ENCODE measurements at places on chromosomes 4 and X.

DNA sequence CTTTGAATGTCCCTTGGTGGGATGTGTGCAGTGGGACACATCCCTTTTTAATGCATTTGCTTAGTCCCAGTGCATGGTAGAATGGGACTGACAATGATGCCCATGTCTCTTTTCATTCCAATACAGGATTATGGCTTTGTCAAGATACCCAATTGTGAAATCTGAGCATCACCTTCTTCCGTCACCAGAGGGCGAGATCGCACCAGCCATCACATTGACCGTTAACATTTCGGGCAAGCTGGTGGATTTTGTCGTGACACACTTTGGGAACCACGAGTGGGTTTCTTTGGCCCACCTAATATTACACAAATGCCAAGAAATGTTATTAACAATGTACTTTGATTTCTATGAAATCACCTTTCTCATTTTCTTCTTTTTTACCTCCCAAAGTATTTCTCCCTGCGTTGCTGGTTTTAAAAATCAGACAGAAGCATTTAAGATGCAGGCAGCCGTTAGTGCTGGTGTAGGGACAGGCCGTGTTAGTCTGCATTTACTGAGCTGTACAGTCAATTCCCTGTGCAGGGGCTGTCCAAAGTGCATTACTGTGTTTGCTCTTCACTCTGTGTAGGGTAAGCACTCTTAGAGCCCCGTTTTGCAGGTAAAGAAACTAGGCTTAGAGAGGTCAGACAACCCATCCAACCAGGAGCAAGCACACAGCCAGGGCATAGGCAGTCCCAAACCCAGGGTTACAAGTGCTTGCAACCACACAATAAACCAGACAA, 46.5 kb downstream of the CWH43 start:
- no peak for DNase-seq

DNA sequence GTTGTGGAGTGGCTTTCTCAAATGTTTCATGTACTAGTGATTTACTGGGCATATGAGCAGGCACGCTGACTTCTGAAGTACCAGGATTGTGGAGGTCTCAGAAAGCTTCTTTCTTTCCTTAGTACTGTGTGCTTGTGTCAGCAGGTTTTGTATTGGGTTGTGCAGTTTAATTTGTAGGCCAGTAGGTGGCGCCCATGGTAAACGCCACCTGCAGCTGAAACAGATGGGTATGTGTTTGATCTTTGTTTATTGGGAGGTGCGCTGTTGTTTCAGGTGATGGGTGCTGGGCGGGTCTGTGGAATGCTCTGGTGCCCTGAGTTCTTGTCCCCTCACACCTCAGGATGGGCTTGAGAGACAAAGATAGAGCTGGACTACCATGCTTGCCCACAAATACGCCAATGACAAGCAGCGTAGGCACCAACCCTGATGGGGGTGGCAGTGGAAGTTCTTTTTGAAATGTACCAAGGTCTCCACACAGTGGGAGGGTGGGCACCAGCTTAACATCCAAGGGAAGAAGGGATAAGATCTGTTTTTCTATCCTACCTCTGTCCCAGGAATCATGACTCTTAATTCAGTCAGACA, 141.5 kb downstream of the RPS6KA6 start:
- peak; percentile 0 for DNase-seq

DNA sequence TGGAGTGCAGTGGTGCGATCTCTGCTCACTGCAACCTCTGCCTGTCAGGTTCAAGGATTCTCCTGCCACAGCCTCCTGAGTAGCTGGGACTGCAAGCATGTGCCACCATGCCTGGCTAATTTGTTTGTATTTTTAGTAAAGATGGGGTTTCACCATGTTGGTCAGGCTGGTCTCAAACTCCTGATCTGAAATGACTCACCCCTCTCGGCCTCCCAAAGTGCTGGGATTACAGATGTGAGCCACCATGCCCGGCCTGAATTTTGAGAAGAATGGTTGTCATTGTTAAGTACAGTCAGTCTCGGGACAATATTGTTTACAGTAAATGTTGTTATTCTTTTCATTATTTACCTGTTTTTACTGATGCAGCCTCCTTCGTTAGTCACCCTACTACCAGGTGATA, 1226.2 kb upstream of the TENM3 start:
- no peak for DNase-seq

DNA sequence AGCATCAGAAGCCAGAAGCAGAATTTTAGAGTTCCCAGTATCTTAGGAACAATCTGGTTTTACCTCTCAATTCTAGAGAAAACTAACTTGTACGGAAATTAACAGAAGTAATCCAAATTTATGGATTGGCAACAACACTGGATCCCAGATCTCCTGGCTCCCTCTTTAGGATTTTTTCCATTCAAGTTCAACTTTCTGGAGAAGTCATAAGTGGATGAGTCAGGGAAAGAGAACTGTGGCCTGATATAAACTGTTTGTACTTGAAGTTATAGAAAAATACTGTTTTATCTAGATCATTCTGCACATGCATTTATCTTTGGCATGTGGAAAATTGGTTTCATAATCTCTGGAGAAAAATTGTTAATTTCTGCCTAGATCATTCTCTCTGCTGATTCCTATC, 380.4 kb downstream of the PCDH7 start:
- DNase-seq, result no peak

DNA sequence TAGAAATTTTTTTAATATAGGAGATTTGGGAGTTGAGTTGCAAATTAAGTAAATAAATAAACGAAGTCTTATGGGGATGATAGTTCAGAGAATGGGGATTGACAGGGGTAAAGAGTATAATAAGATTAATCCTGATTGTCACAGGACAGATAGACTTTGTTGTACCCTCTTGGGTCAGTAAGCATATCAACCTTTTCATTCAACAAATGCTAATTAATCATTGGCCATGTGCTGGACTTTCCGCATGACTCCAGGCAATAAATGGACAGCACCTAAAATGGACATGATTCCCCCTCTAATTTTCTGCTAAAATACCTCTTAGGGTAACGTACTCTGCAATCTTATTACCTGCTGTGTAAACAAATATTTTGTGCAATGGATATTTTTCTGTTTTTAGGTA, 1331.1 kb upstream of the ADGRL3 start:
- no peak for DNase-seq

- DNase-seq, result no peak
These were observed 2.2 kb downstream of the PLXNB3 start for GRCh38 chrX:153766098-153766817.

DNA sequence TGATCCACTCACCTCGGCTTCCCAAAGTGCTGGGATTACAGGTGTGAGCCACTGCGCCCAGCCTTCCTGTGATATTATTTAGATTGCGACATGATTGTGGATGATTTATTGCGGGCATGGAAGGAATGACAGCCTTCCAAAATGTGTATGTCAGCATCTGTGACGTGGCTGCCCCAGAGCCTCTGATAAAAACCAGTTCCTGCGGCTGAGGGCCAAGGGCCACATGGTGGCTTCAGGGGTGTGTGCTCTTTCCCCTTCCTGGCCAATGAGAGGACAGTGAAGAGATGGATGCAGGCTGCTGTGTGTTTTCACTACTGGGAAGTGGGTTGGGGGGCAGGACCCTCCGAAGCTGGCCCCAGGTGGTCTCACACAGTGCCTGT, 57.4 kb upstream of the HGFAC start:
- no peak for DNase-seq

- no peak for DNase-seq
These were observed 17.3 kb downstream of the NIPAL1 start for GRCh38 chr4:48033825-48034413.

DNA sequence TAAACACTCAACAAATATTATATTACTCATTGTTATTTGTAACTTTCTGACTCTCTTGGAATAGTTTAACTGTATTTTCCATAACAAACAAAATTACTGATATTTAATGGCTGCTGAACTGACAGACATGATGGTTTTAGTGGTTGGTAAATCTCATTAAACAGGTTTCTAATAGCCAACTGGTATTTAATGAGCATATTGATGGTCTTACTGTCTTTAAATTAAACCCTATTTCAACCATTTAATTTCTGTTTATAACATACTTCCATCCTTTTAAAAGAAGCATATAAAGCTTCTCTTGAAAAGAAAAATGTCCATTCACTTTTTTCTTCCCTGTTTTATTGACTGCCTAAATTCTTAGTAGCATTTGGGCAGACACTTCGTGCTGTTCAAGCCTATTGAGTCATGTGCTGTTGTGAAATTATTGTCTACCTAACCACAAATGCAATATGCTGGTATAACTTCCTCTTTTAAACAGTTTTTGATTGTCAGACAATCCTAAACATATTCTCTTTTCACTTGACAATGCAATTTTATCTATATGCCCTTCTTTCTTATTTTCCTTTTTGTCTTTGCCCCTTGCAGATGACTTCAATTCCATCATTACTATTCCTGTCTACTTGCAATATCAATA, 163.9 kb upstream of the SLC7A11 start:
- no peak for DNase-seq

DNA sequence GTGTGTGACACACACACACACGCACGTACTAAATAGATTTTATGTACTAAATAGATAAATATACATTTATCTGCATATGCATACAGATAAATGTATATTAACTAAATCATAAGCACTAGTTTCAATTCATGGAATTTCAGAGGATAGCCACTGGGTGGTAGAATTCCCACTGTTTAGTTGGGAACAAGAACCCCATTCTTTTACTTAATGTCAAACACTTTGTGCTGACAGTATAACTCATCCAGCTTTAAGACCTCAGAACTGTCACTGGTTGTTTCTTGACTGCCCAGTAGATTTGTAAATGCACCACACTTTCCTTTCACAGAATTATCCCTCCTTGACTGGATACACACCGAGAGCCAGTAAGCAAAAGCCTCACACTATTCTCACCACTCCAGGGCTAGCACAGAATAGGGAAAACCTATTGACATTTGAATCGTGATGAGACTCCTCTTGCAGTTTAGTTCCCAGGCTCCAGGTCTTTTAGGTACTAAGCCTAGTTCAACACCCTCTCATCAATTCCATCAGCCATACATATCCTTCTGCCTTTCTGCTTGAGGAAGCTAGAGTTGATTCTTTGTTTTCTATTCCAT, 32.4 kb downstream of the PPARGC1A start:
- DNase-seq, result no peak

DNA sequence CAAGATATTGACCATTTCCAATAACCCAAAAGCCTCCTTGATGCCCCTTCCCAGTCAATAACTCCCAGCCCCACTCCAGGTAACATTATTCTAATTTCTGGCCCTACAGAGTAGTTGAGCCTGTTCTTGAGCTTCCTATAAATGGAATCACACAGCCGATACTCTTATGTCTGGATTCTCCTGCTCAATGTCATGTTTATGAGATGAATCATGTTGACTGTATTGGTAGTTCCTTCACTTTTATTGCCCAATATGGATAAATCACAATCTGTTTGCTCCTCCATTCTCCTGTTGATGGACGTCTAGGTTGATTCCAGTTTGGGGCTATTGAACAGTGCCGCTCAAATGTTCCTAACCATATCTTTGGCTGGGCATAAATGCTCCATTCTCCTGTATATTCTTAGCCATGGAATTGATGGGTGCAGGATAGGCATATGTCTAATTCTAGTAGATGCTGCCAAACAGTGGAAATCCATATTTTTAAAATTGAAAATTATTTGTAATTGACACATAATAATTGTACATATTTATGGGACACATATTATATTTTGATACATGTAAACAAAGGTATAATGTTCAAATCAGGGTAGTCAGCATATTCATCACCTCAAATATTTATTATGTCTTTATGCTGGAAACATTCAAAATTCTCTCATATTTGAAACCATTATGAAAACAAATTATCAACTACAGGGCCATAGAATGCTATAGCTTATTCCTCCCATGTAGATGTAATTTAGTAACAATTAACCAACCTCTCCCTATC, 40.5 kb upstream of the SLC2A9 start:
- DNase-seq, result no peak

DNA sequence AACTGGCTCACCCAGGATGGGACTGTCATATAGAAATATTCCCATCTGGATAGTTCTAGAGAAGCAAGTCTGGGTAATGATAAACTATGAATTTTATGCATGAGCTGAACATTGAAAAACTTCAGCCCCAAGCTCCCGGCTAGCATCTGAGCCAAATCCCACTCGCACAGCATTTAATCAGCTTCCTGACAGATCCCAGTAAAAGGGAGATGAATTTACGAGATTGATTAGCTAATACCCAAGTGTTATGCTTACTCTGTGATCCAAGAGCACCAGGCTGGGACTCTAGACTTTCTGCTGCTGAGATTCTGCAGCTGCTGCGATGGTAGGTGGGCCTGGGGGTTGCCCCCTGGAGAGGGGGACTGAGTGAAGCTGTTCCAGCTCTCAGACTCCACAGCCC, 28.0 kb downstream of the FRMPD3 start:
- no peak for DNase-seq

DNA sequence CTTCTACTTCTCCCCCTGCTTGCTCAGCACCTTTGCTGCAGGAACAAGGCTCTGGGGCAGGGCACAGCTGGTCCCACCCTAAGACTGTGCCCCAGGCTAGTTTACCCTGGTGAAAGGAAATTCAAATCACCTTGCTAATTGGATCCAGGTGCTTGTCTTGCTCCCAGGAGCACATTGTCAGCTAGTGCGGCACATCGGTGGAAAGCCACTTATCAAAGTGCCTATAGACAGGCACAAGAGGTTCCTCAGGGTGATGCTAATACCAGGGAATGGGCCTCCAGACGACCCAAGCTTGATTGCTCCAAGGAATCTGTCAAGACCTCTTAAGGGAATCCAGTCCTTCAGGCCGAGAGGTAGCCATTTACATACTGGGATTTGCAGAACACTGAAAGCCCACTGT, 64.5 kb upstream of the PRPS1 start:
- DNase-seq, result no peak

DNA sequence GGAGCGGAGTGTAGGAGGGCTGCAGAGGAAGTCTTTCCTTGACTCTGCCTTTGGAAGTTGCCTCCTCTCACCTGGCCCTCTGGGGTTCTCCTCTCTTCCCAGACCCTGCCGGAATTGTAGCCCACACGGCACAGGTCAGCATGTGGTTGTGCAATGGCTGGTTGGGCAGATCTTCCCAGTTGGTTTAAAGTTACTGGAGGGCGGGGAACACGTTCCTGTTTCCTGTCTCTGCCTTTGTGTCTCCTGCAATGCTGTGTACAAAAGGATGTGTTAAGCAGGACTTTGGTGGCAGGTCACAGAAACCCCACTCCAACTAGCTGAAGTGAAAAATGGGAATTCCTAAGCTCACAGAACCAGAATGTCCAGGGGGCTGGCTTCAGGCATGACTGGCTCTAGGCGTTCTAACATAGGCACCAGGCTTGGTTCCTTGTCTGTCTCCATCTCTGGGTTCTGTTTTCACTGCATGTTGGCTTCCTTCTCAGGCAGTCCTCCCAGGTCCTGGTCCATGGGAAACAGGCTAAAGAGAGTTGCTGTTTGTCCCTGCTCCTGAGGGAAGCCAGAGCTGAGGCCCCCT, 19.9 kb downstream of the SORCS2 start:
- no peak for DNase-seq

GRCh38 chr4:187541666-187542065, 453.9 kb upstream of the ZFP42 start:
- DNase-seq, result no peak

DNA sequence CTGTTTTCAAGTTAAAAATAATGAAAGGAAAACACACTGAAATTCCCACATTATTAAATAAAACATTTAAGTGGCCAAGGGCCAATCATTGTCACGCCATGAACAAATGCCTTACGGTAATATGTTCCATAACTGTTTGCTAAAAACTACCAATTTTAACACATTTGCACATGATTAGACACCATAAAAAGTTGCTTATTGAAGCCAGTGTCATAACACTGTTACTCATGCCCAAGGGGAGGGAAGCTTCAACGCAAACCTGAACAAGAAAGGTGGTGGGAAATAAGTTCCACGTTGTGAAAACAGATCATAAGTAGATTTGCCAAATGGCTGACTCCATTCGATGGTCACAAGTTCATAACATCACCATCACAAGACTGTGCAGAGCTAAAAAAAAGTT, 739.3 kb upstream of the FAM241A start:
- no peak for DNase-seq

GRCh38 chr4:8848507-8849265, 23.0 kb downstream of the HMX1 start:
- DNase-seq, result no peak

All from GM19239 (cell line).